ENCODE measurements at places on chromosomes 6 and 20.

DNA sequence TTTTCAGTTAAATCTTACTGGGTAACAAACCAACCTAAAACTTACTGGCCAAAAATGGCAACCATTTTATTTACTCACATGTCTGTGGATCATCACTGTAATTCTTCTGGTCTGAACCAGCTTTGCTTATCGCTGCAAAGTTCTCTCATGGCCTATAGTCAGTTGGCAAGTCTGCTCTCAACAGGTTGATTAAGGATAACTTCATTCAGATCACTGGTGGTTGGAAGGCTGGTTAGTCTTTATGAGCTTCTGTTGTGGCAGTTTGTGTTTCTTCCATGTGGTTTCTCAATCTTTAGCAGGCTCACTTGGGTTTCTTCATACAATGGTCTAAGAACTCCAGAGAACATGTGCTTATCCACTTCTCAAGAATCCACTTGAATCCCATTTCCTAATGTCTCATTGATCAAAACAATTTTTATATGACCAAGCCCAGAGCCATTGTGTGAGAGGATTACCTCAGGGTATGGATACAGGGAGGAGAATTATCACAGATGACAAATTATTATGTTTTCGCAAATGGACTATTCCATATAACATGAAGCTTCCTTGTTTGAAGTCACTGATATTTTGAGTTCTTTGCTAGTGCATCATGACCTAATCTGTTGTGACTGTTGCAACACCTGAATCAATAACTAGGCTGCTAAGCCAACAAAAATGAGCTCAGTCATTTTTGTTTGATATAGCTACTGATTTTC is 155.4 kb upstream of the BMP2 start:
- DNase-seq, result no peak

DNA sequence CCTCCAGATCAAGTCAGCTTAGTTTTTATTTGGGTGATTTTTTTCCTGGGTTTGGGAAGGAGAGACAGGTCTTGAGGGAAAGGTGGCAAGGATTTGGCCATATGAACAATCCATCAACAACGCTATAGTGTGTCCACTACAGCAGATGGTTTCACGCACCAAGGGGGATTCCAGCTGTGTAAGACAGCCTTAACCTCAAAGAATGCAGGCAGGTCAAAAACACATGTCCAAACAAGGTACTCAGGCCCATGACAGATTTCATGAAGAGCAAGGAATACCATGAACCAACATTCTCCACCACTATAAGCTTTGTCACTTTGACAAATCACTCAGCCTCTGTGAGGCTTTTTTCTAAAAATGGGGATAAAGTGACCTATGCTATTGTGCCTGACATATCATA is 2.0 kb downstream of the AIF1 start:
- no peak for DNase-seq

- DNase-seq, result peak; percentile 72
These were observed 32.7 kb downstream of the PLN start for GRCh38 chr6:118580585-118581419.

DNA sequence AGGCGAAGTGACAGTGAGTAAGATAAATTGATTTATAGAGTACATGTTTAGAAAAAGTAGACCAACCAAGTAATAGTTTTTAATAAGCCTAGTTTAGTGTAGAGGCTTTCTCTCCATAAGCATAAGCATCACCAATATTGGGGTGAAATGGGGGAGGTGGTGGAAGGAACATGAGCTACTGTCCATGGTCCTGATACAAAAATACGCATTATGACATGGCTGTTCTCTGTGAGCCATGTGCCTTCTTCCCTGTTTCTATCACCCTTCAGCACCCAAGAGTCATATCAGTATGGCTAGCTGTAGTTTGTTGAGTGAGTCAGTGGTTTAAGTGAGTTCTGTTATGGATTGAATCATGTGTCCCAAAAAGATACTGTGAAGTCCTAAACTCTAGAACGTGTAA is 150.8 kb downstream of the EDN1 start:
- peak; percentile 20 for DNase-seq

DNA sequence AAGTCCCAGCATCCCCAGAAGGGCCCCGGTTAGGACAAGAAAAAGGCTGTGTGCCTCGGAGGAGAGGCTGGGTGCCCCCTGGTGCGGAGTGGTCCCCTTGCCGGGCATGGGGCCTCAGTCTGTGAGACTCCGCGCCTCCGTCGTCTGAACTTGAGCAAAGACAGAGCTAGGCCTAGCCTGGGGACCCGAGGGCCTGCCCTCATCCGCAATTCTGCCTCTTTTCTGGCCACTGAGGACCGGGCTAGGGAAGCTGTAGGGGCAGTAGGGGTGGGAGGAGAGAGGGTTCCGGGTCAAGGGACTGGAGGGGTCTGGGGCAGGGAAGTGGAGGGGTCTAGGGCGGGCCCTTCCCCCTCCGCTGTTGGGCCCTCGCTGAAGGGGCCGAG is 550 bp upstream of the HSPA12B start:
- DNase-seq, result no peak

- no peak for DNase-seq
These were observed 6.3 kb downstream of the HMGN4 start for GRCh38 chr6:26544473-26544872.

DNA sequence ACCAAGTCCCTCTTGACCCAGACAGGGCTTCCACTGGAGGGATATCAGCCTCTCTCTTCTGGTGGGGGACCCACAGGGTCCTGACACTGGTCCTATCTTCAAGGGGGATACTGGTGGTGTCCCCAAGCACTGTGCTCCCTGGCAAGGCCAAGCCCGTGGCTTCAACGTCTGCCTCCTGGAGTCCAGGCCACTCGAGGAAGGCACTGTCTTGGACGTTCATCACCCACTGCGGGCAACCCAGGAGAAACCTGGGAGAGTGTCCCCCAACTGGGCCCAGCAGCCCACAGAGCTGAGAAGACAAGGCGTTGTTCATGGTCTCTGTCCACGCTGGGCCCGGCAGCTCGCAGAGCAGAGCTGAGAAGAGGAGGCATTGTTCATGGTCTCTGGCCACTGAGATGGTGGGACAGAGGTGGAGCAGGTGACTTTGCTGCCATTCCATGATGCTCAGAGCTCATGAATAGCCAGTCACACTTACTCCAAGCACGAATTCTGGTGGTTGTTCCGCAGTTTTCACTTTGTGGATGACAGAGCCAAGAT is 37.5 kb upstream of the FRMD1 start:
- no peak for DNase-seq

DNA sequence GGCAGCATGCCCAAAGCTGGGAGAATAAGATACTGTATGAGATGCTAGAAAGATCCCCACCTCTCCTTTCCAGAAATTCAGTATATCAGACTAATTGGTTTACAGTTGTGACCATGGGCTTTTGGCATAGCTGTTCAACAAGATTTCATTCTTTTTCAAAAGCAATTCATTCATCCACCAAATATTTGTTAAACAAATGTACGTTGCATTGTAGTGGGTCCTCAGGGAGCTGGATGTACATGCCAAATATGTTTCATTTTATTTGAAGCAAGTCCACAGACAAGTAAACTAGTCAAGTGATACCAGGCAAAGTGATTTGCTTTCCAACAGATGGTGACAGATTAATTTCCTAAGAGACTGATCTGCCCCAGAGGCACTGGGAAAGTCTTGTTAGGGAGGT is 85.8 kb upstream of the ESR1 start:
- no peak for DNase-seq

GRCh38 chr6:41222513-41222912 is 5.6 kb upstream of the TREML4 start:
- no peak for DNase-seq

GRCh38 chr20:10074513-10074912 is 39.7 kb downstream of the ANKEF1 start:
- peak; percentile 97 for DNase-seq

GRCh38 chr6:33053230-33053629 is 20.2 kb downstream of the HLA-DPA1 start:
- peak; percentile 51 for DNase-seq

DNA sequence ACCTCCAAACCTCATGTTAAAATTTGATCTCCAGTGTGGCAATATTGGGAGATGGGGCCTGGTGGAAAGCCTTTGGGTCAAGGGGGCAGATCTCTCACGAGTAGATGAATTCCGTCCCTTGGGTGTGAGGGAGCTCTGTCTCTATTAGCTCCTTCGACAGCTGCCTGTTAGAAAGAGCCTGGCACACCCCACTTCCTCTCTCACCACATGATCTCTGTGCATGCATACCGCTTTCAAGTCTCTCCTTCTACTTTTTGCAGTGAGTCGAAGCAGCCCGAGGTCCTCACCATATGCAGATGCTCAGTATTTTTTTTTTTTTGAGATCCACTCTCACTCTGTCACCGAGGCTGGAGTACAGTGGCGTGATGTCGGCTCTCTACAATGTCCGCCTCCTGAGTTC is 176.9 kb downstream of the SYNDIG1 start:
- DNase-seq, result no peak

GRCh38 chr20:61802721-61803311 is 262.9 kb downstream of the TAF4 start:
- DNase-seq, result no peak

- no peak for DNase-seq
These were observed 25.9 kb downstream of the TRAF3IP2 start for GRCh38 chr6:111579816-111580215.

DNA sequence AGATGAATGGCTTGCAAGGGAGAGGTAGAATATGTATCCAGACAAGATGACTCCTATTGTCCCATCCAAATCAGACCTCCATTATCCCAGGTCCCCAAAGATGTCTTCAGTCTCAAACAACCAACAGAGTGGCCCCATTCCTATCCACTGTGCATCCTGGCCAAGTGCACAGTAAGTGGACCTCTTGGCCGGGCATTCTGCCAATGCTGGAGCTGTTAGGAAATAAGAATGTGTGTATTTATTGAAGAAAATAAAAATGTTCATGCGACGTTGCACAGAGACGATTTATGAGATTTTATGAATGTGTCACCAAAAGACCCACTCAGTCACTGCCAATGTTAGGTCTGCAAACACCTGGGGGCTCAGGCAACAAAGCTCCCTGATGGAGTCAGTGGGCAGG is 196.0 kb downstream of the MAFB start:
- DNase-seq, result peak; percentile 49

DNA sequence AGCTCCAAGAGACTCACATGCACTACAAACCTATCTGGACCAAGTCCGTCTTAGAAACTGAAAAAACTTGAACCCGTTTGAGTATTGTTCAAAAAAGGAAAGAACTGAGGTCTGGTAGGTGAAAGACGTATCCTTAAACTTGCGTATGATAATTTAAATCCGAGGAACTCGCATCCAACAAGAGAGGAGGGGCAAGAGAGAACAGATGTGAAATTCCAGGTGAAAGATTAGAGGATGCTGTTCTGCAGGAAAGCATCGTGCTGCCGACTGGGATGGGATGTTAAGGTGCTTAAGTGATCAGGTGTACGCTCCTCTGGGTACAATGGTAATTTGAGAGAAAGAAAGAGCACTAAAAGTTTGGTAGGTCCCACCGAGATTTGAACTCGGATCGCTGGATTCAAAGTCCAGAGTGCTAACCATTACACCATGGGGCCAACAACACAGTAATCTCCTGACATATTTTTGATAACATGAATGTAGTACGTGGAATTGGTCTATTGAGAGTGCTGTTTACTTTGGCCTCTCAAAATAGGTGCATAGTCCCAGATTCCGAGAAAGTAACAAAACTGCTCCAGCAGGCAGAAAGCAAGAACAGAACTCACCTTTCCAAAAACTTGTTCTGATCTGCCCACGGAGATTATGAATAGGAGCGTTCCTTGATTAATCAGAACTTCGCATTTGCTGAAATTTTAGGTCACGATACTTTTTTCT is 53.5 kb upstream of the BTN3A2 start:
- DNase-seq, result peak; percentile 80

- peak; percentile 56 for DNase-seq
These were observed 110.3 kb upstream of the NUP153 start for GRCh38 chr6:17816921-17817611.

DNA sequence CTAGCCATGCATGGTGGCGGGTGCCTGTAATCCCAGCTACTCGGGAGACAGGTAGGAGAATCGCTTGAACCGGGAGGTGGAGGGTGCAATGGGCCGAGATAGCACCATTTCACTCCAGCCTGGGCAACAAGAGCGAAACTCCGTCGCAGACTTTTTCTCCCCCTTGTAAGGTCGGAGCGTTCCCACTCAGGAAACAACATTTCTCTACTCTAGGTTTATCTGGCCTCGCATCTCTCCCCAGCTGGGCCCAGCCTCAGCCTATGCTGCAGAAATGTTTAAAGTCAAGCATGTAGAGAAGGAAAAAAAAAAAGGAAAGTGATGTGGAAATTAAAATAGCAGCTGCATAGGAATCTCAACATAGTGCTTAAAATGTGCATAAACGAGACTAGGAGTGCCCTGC is 172.3 kb downstream of the TRIM27 start:
- no peak for DNase-seq

DNA sequence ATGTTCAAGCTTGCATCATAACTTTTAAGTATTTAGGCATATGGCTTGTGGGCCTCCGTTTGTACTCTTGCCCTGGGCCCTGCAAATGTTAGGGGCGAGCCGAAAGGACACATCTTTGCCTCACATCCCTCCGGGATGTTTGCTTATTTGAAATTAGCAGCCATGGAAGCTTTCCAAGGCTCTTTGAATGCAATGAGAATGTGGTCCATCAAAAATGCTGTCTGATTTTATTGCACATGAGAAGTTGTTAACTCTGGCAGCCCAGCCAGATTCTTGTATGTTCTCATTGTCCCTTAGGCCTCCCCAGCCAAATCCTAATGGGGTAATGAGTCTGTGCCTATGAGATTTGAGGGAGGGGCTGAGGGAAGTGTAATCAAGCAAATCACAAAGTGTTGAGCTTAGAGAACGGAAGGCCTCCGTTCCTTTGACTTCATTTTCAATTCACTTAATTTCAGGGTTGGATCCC is 261.2 kb upstream of the MARCKS start:
- DNase-seq, result peak; percentile 92

GRCh38 chr6:169803271-169803811 is 51.9 kb downstream of the ERMARD start:
- no peak for DNase-seq

- DNase-seq, result peak; percentile 47
These were observed 91.9 kb downstream of the FAM217A start for GRCh38 chr6:3987053-3987452.

DNA sequence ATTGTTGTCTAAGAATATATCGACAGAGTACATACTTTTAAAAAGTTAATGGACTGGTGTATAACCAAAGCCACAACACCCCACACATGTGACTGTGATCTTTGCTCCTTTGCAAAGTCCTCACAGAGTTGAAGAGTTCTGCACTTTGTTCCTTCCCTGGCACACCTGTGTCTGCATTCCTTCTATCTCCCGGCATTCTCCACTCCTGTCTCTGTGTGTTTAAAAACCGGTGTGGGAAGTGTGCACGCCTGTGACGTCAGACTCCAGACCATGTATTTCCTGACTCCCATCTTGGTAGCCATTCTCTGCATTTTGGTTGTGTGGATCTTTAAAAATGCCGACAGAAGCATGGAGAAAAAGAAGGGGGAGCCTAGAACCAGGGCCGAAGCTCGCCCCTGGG is at the start of gene IYD:
IYD (plus strand) TSS at position 251 of the 400 bp plus-strand sequence; CDS start at position 271, 20 bp downstream.
- DNase-seq, result no peak

DNA sequence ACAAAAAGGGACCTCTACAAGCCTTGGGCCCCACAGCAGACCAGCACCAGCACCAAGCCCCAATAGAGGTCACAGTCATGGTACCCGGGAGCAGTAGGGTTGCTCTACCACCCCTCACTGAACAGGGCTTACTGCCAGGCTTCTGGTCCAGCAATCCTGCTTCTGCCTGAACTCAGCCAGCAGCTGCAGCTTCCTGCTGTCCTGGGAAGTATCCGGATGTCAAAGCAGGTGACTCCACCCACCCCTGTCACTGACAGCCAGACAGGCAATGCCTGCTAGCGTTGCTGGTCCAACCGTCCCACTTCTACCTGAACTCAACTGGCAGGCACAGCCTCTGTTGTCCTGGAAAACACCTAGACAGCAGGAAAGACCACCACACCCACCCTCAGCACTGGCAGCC is 47.0 kb upstream of the PCSK2 start:
- no peak for DNase-seq

GRCh38 chr6:122008101-122008999 is 391.1 kb upstream of the HSF2 start:
- DNase-seq, result peak; percentile 75

Data from fibroblast of skin of right biceps (primary cell).